ENCODE measurements at places on chromosomes 16 and 17. TPM values are rescaled to one million over a fixed set of nuclear protein-coding genes. Genes with fewer than 3 reads are reported as not detected.
A peak's percentile ranks its signal among the peaks of the same experiment; 100 is the strongest.

The C16orf92 gene
- not detected for total RNA-seq

DNA sequence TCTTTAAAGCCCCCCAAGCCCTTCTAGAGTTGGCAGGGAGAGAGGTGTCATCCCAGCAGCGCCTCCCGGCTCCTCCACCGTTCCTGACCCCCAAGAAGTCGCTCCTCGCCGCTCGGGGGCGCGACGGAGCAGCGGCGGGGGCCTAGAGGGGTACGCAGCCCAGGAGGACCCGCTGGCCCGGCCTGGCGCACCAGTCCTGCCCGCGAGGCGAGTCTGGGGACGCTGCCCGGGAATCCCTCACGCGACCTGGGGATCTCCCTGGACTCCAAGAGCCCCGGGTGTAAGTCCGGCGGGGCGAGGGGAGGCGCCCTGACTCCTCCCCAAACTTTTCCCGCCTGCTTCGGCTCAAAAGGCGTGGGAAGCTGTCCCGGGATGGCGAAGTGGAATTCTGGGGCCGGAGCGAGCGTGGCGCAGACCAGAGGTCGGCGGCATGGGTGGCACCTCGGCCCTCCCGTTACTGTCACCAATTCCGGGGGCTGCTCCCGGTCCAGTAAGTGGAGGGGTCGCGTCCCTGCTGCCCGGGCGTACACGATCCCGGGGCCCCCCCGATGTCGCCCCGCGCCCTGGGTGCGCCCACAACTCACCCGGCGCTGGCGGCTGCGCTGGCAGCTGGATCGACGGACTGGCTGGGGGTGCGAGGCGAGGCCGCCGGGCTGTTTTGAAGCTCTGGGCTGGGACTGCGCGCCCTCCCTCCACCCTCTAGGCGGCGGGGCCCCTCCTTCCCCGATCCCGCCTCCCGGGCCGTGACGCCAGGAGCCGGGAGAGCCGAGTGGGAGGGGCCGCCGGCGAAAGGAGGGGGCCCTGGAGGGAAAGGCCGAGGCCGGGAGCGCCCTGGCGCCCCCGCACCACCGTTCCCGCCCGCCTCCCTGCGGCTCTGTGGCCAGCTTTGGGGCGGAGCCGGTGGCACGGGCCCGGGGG lies at the start of gene EMP2:
TSS of gene EMP2 (minus strand) at position 634 of the 918 bp plus-strand sequence. CDS start 32,981 bp downstream, outside the sequence.
- DNase-seq: peak; percentile 76

The PRR29 gene
- total RNA-seq: not detected

The SLC13A2 gene
- total RNA-seq: not detected

DNA sequence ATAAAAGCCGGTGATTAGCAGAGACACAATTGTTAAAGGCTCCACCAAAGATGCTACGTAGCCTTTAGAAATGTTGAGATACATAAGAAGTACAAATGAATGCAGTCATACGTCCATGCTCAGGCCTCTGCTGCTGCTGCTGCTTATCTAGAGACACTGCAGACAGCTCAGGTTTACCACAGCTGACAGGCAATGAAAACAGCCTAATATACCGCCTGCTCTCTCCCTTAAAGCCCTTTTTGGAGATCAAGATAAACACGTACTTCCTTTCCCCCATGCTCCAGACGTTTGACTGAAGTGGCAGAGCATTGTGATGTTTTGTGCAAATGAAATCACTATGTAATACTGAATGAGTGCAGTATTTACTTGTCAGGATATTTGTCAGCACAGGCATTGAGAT lies 185.3 kb downstream of the AATF start:
- DNase-seq: no peak

DNA sequence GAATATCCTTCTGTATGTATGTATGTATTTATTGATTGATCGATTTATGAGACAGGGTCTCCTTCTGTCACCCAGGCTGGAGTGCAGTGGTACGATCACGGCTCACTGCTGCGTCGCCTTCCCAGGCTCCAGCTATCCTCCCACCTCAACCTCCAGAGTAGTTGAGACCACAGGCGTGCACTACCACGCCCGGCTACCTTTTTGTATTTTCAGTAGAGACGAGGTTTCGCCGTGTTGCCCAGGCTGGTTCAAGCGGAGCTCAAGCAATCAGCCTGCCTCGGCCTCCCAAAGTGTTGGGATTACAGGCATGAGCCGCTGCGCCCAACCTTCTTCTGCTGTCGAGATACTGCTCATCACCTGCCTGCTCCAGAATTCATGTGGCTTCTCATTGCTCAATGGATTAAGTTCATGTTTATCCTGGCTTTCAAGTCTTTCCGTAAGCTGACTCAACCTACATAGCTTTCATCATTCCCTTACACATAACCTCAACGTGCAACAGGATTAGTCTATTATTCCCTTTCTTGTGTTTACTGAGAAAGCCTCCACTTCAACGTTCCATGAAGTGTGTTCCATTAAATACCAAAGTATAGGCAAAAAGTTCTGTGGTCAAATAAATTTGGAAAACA lies 13.6 kb downstream of the TAC4 start:
- DNase-seq: no peak

The TMC7 gene
- 2.8 TPM for total RNA-seq

- no peak for DNase-seq
Measured at GRCh38 chr16:88602091-88602490, 31.9 kb downstream of the ZC3H18 start.

The TMIGD1 gene
- total RNA-seq: not detected

The CTF1 gene
- total RNA-seq: 2.5 TPM

GRCh38 chr16:1042049-1042744 lies 30.4 kb upstream of the SSTR5 start:
- no peak for DNase-seq

The NPIPB9 gene
- total RNA-seq: not detected

DNA sequence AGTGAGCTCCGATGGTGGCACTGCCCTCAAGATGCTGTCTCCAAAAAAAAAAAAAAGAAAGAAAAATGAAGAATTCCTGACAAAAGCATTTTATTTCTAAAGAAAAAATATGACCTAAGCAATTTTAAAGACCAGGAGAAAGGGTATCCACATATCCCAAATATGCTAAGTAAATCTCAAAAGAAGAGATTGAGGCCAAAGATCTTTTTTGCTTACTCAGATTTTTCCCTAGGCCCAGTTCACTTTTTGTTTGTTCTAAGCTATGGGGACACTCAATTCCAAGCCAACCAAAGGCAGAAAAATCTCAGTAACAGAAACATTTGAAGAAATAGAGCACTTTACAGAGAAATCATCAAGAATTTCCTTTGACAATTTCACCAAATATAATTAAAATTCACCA lies 150.8 kb downstream of the SOX9 start:
- DNase-seq: no peak

DNA sequence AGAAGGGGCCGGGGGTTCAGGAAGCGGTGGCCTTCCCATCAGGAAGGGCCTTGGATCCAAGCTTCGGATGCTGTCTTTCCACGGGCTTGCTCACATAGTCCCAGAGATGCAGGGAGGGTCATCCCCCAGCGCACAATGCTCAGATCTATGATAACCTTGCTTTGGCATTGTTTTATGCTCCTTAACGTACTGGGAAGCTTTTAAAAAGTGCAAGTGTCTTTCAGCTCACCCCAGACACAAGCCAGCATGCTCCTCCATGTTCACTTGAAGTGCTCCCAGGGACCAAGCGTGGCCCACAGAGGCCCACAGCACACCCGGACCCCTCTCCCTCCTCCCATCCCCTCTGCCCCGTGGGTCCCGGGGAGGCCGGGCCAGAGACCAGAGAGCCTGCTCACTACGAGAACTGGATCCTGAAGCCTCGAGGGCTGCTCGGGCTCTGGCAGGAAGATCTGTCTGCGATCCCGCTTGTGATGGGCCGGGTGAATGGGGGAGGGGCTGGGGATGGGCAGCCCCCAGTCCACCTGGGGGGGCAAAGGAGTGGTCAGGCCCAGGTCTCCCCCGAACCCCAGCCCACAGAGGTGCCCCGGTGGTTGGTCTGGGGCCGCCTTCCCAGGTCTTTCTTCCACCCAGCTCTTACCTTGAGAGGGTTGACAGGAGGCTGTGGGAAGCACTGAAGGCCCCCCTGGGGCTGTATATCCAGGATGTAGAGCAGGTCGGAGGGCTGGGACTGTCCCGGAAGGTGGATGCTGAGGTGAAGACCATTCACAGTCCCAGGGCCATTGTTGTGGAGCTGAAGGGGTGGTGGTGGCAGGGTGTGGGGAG lies 11.8 kb upstream of the FAM171A2 start:
- DNase-seq: no peak

The LDHD gene
- total RNA-seq: not detected

GRCh38 chr17:79809530-79810129 lies 12.8 kb upstream of the CBX8 start:
- DNase-seq: no peak

DNA sequence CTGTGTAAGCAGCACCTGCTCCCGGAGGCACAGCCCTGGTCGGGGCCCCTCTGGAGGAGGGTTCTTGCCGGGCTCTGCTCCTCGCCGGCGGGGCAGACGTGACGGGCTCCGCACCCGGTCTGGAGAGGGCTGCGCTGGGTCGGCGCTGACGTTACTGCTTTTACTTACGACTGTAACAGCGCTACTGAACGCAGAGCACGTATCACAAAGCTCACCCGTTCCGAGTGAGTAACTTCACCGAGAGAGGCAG lies 1.3 kb upstream of the RAB40C start:
- DNase-seq: peak; percentile 51

GRCh38 chr16:81158964-81159363 lies 62.8 kb upstream of the GCSH start:
- peak; percentile 6 for DNase-seq

DNA sequence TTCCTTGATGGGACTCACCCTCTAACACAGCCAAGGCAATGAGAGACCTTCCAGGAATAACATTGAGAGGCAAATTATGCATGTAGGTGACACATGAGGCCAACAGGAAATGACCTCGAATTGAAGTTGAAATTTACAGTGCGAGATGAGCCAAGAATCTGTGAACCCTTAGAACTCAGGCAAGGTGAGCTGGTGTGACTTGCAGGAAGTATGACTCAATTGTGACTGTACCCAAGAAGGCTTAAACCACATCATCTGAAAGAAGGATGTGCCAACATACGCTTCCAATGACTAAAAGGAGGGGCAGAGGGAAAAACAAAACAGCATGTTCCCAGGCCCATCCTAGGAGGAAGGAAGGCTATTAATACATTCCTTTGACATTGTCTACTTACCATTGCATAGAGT lies 44.8 kb downstream of the PITPNC1 start:
- DNase-seq: peak; percentile 95

GRCh38 chr16:22683730-22684573 lies 130.0 kb upstream of the HS3ST2 start:
- no peak for DNase-seq

DNA sequence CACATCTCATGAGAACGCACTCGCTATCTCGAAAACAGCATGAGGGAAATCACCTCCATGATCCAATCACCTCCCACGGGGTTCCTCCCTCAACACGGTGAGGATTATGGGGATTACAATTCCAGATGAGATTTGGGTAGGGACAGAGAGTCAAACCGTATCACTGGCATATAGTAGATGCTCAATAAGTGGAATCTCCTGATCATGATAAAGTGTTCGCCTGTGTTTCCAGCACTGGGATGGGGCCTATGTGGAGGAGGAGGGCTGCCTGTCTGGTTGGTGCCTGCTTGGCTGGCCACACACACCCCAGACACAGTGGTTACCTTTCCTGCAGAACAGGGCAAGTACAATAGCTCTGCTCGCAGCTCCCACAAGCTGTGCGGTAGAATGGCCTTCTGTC lies 6.1 kb upstream of the MGAT5B start:
- DNase-seq: no peak

All from LHCN-M2 (cell line).